GM18507 (cell line): ENCODE measurements at places on chromosomes 1 and 21.

- DNase-seq: no peak
Observed at GRCh38 chr1:168321945-168322344, 41.3 kb downstream of the TBX19 start.

DNA sequence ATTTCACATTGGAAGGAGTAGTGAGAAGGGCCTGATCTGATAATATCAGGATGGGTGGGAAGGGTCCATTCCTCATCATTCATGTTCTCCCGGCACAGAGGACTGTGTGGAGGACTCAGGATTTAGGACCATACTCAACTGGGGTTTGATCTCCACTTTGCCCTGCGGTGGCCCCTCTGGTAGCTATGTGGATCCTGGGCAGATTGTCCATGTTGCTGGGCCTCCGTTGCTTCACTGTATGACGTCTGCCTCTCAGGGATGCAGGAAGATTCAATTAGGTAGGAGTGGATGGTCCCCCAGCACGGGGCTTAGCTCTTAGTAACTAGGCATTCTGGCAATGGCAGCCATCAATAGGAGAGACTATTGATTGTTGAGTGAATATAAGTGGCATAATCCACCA, 2.3 kb downstream of the ETS2 start:
- DNase-seq: no peak

GRCh38 chr1:46303872-46304326, 401 bp downstream of the UQCRH start:
- DNase-seq: no peak

GRCh38 chr1:172646653-172647052, 12.2 kb upstream of the FASLG start:
- no peak for DNase-seq

GRCh38 chr1:36301220-36301619, 4.9 kb upstream of the SH3D21 start:
- no peak for DNase-seq

DNA sequence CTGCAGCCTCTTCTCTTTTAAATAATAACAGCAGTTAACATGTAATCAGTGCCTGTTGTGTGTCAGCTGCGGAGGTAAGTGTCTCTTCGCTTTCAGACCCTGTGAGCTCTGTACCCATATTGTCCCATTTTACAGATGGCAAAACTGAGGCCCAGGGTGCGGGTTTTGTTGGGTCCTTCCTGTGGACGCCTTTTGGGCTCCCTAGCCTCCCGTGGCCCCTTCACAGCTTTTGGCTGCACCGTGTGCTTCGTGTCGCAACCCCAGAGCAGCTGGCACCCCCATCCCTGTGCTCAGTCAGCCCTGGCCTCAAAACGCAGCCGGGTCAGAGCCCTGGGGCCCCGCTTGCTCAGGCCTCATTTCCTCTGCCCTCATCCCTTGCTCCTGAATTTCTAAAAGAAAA, 53.8 kb downstream of the TLR5 start:
- no peak for DNase-seq

DNA sequence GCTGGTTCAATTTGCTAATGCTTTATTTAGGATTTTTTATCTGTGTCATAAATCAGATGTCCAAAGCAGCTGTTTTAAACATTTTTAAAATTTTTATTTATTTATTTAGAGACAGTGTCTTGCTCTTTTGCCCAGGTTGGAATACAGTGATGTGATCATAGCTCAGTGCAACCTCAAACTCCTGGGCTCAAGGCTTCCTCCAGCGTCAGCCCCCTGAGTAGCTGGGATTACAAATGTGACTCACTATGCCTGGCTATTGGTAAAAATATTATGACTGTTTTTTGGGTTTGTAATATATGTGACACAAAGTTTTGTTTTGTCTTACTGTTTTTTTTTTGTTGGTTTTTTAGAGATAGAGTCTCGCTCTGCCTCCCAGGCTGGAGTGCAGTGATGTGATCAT, 11.8 kb downstream of the ZBED6 start:
- no peak for DNase-seq

DNA sequence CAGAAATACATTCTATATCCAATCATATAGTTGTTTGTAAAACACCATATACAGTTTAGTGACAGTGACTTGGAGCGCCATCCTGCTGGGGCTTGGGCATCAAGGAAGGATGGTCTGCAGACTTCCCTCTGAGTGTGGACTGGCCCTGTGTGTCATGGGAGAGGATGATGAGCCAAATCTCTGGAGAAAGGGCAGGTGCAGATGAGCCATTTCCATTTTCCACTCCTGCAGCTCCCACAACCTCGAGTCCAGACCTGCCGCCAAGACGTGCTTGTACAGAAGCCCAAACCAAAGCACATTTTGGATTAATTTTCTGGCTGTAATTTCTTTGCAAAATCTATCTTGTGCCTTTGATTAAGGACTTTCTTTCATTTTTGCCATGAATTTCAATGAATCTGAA, 48.3 kb upstream of the SLC22A15 start:
- no peak for DNase-seq

DNA sequence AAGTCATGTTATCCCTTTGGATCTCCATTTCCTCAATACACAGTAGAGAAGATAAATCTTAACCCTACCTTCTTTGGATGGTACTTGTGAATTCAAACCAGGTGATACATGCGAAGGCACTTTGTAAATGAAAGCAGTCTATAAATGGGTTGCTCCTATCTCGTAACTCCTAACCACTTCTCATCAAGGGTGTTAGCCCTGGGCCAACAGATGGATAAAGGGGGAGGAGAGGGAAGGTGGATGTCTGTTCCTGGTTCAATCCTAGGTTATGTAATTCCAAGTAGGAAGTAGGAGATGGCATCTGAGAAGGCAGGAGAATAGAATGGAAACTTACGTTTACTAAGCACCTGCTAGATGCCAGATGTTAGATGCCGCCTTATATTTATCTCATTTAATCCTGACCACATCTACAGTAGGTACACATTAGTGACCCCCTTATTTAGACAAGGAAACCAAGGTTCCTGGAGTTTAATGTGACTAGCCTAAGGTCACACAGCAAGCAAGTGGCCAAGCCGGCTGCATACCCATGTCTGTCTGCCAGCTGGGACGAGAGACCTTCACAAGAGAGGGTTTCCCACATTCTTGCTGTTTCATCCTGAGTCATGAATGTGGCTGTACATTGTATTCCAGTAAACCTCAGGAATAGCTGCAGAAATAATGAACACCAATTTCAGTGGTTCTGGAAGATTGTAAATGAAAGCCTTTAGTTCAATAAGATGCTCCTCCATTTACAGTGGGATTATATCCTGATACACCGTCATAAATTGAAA, 47.7 kb downstream of the ELAVL4 start:
- no peak for DNase-seq

DNA sequence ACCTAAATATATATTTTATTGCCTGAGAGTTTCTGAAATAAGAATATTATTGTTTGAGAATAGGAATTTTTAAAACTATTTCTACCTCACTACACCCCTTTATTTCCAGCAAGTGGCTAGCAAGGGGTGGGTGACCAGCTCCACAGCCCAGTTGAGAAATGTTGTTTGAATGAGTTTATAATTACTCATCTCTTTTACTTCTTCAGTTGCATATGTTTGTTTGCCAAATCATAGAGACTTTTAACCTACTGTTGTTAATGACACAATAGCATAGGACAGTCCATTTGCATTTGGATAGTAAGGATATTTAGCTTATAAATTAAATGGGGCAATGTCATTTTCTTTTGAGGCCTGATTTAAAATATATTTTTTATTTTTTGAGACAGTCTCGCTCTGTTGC, 127.8 kb downstream of the NRDC start:
- DNase-seq: no peak

DNA sequence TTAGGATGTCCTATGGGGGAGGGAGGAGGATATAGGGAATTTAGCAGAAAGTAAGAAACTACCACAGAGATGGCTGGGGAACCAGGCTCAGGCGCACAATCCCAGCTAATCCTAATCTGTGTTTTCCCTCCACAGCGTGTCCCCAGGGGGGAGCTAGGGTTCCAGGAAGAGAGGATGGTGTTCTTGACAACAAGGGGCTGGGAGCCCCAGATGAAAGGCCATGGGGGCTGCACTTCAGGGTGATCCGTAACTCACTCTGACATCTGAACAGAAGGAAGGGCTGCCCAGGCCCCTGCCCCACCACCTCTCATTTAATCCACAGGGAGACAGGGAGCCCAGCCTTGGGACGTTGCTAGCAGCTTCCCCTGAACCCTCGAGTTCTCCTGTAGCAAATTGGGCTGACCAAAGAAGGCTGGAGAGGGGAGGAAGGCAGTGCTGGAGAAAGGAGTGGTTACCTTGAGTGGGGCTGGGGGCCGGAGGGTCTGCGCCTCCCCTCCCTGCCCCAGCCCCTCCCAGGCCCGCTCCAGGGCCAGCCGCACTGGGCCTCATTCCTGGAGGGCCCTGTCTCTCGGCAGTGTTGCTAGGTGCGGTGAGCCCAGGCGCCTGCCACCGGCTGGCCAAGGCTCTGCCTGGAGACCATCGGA, 131.7 kb downstream of the TMEM53 start:
- DNase-seq: no peak

- no peak for DNase-seq
Observed at GRCh38 chr1:51936531-51936930, 54.0 kb downstream of the RAB3B start.

- no peak for DNase-seq
Observed at GRCh38 chr1:93658188-93658587, 23.4 kb downstream of the BCAR3 start.

DNA sequence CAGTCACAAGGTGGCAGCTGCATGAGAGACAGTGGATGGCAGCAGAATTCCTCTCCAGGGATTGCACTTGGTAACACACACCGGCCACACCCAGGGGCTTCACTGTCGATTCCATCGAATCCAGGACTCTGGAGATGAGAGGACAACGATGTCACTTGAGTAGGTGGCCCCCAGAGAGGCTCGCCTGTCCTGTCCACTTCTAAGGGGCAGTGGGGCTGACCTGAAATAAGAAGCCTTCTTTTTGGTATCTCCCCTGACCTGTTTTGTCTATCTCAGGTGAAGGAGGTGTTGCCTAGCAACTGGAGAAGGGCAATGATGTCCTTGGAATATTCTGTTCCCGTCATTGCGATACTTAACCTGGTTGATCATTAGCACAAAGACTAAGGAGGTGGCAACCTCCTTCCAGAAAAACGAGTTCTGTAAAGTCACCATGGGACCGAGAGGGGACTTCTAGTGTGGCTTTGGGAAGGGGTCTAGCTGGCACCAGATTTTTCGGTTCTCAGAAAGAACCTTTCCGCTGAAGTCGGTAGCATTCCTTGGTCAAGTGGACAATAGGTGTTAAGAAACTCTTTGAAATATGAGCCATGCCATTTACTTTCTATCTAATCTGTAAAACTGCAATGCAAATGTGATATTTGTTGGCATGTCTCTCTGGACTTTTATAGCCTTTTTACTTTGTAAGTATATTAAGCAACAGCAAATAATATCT, 85.2 kb upstream of the TMPRSS2 start:
- DNase-seq: no peak

DNA sequence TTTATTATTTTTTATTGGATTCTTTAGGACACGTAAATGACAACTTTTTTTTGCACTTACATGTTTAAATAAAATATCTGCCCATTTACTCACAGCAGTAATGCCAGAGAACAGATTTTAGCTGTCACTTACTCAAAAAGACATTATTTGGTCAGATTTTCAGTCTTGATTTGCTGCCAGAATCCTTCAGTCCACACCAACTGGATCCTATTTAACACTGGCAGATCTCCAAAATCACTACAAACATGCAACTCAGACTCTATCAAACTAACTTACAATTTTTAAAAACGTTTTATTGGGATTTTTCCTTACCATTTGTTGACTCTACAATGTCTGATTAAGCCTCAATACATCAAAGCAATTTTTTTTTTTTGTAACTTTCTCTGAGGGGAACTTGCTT, 11.1 kb downstream of the ATP6V1G3 start:
- DNase-seq: no peak

DNA sequence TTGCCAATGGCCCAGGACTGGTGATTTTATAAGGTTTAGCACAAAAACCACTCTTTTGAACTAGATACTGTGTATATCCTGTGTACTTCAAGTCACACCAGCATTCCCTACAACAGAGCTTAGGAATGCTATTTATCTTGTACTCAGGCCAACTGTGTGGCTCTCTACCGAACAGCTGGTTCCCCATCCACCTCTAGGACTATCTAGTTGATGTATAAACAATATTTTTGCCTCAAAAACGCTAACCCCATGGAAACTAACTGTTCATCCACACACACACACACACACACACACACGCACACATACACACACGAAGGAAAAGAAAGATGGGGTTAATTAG, 28.7 kb upstream of the SLC45A3 start:
- DNase-seq: no peak

GRCh38 chr1:191669629-191670028, 488.6 kb upstream of the RGS18 start:
- DNase-seq: no peak
